ENCODE measurements at places on chromosomes 5 and 9. TPM values are rescaled to one million over a fixed set of nuclear protein-coding genes. Genes with fewer than 3 reads are reported as not detected.

The DCAF10 gene
- total RNA-seq: 14.5 TPM

The CDKN2B gene
- 0.16 TPM for total RNA-seq

The IFNA21 gene
- not detected for total RNA-seq

The FOXD1 gene
- total RNA-seq: not detected

GRCh38 chr9:86531971-86532640 is 177.9 kb upstream of the TUT7 start:
- DNase-seq: no peak

DNA sequence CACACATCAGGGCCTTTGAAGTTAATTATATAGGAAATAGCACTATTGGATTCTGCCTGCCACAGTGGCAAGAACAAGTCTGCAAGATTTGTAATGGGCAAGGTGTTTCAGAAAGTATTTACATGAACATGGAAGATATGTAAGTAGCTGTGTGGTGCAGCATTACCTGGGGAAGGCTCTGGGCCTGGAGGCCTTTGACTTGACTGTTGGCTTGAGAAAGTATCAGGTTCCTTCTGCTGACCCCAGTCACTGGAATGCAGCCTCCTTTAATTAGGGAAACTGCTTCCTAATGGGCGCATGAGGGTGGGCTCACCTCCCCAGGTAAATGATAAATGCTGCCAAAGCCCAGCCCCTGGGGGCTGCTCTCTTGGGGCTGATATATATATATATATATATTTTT is 102.7 kb downstream of the GALNT10 start:
- DNase-seq: no peak

- DNase-seq: no peak
Observed at GRCh38 chr9:131476777-131477345, 25.9 kb upstream of the POMT1 start.

- DNase-seq: no peak
Observed at GRCh38 chr5:108487951-108488350, 106.1 kb upstream of the FBXL17 start.

DNA sequence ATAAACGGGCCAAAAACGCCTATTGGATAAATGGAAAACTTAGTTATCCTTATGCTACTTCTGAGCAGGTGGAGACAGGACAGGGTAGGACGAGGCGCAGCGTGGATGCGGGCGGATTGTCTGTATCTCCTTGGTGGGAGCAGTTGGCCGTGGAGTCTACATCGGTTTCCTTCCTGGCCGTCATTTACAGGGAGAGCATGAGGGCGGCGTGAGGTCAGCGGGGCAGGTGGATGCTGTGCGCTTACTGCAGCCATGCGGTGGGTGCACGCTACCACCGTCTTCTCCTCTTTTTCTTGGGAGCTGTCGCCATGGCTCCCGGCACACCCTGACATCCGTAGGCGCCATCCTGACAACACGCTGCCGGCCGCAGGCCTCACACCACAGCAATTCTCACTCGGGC is 121.3 kb downstream of the ADAMTS2 start:
- DNase-seq: no peak

GRCh38 chr5:71703941-71704340 is 15.1 kb upstream of the CARTPT start:
- no peak for DNase-seq

GRCh38 chr5:17831279-17831678 is 197.0 kb downstream of the TAF11L14 start:
- DNase-seq: no peak

DNA sequence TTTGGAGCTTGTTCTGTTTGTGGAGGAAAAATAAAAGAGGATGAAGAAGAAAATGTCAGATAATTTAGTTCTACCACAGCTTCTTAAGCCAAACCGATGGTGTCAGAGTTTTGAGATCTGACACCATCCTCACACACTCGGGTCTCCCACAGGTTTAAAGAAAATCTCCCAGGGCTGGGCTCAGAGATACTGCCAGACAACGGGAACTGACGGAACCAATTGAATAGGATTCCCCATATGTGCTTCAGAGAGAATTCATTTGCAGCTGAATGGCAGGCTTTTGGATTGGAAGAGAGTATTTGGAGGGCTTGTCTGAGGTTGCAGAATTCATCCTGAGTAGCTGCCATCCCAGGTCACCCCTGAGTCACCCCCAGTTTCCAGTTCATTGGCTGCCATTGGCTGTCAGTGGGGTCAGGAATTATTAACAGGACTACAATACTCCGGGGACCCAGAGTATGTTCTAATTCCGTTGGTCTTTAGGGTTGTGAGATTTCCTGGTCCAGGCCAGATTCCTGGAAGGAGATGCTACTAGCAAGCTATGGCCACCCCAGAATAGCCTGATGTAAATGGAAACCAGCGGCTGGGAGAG is 131.3 kb downstream of the PDZD2 start:
- DNase-seq: no peak

DNA sequence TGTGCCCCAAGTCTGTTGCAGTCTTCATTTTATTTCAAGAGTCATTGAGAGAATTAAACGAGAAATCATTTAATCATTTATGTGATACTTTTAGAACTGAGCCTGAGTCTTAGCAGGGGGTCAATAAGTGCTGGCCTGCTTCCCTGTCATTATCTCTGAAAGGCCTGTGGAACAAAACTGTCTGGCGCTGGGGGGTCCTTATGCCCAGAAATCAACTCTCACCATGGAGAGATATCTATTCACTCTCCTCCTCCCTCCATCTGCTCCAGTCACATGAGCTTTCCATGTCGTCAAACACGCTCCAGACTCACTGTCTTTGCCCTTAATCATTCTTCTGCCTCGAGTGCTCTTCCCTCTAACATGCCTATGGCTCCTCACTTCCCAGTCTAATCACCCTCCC is 136.8 kb downstream of the ESM1 start:
- DNase-seq: no peak

DNA sequence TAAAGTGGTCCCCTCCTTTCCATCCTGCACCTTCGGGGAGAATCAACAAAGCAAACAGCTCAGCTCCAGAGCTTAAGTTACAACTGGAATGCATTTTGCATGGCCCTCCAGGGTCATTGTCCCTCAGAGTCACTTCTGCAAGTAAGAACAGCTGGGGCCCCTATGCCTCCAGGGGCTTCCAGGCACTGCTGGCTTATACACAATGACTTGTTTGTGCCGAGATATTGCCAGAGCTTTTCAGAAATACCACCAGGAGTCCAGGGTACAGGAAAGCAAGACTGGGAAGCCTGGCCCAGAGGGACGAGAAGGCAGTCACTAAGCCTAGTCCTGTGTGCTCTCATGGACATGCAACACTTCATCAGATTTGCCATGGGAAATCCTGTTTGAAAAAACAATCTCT is 11.3 kb downstream of the FRMD3 start:
- DNase-seq: no peak

DNA sequence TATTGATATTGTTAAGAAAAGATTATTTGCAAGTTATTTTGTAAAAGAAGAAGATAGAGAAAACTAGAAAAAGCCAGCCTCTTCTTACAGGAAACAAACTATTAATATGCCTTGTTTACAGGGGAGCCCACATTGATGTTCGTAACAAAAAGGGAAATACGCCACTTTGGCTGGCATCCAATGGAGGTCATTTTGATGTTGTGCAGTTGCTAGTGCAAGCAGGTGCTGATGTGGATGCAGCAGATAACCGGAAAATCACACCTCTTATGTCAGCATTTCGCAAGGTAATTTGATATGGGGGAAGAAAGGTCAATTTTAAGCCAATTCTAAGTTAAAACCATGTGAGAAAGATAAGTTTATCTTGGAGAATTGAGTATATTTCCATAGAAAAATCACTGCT is 37.6 kb upstream of the EIF4EBP3 start:
- no peak for DNase-seq

DNA sequence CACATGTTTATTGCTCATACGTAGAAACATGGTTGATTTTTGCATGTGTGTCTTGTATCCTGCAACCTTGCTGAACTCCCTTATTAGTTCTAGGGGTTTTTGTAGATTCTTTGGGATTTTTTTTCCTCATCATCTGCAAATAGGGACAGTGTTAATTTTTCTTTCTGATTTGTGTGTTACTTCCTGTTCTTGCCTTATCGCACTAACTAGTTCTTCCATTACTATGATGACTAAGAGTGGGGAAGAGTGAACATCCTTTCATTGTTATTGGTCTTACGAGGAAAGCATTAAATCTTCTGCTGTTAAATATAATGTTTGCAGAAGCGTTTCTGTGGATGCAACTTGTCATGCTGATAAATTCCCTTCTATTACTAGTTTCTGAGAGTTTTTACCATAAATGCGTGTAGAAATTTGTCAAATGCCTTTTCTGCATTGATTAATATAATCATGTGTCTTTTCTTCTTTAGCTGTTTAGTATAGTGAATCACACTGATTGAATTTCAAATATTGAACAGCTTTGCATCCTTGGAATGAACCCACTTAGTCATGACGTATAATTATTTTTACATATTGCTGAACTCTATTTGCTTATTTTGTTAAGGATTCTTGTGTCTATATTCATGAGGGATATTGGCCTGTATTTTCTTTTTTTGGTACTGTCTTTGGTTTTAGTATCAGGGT is 32.1 kb upstream of the RNF130 start:
- no peak for DNase-seq

- no peak for DNase-seq
Observed at GRCh38 chr9:97382099-97382718, 29.7 kb upstream of the TDRD7 start.

DNA sequence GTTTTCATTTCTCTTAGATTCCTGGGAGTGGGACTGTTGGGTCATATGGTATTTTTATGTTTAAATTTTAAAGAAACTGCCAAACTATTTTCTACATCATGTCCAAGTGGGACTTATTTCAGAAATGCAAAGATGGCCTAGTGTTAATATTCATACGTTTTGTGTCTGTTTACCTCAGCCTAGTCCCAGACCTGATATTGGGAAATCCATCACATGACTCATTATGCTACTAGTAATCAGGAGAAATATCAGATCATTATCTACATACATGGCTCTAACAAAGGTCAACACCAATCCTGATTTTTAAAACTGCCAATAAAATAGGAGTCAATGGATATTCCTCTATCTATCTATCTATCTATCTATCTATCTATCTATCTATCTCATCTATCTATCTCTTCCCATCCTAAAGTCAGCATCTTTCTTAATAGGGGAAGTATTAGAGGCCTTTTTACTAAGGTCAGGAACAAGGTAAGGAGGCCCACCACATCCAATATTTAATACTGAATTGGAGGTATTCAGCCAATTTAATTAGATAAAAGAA is 4.7 kb downstream of the RASGEF1C start:
- no peak for DNase-seq

GRCh38 chr5:178231539-178232123 is 971 bp downstream of the PHYKPL start:
- no peak for DNase-seq

DNA sequence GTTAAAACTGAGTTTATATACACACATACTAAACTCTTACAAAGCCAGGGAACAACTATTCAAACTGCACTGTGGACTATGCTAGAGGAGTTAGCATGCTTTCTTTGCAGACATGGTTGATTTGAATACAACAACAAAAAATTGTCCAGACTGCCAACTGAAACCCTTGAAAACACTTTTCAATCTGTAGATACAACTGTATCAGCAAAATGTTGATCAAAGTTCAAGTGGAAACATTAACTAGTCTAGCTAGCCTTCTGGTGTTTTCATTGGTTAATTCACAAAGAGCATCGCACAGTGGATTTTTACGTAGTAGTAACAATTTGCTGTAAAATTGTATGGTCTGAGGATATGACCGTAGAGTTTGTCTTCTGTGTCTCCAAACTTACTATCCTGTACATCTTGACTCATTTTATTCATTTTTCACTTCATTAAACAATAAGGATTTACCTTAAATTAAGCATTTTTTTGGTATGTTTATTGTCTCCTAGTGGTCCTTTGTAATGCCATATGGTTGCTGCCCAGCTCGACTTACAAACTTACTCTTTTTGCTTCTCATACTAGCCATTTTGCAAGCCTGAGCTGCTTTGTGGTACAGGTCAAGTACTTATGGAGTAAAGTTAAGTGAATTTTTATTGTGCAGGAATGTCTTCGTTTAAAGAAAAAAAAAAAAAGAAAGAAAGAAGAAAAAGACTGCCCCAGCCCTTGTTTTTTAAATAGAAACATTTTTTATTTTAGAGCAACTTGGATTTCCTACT is 123.4 kb downstream of the ZCCHC7 start:
- DNase-seq: no peak

DNA sequence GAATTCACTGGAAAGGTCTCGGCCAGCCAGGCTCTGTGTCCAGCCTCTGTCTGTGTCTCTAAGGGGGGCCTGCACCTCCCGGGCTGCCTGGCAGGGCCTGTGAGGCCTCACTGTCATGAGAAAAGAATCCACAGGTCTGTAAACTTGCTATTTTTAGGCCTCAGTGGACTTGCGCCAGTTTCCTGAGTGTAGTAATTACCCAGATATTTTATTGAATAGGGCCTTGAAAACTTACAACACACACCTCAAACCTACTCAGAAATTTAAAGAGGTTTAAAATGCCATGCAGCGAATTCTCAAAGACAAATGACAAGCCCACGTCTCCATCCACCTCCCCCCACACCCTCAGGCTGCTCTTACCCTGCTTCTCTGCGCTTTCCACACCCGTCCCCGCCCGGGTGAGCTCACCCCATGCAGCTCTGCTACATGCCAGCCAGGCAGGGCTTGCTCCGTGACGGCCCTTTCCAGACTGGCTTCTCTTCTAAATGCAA is 8.8 kb upstream of the TENT4A start:
- no peak for DNase-seq

All from activated T-cell treated with anti-CD3 and anti-CD28 coated beads, Interleukin-2, amount 50 U/mL, for 4 hours (primary cell).